ENCODE measurements at places on chromosomes 11 and 22. TPM values are rescaled to one million over a fixed set of nuclear protein-coding genes. Genes with fewer than 3 reads are reported as not detected.
A peak's percentile ranks its signal among the peaks of the same experiment; 100 is the strongest.

The CCDC89 gene
- total RNA-seq, result 3.4 TPM

The CASP5 gene
- 0.67 TPM for total RNA-seq

The PRDX5 gene
- 182 TPM for total RNA-seq

The ZBTB3 gene
- total RNA-seq, result 11.4 TPM

The FAM180B gene
- total RNA-seq, result 1.1 TPM

The HPS4 gene
- total RNA-seq, result 21.9 TPM

The H19 gene
- total RNA-seq, result 77.5 TPM

The RRAS2 gene
- 44.0 TPM for total RNA-seq

DNA sequence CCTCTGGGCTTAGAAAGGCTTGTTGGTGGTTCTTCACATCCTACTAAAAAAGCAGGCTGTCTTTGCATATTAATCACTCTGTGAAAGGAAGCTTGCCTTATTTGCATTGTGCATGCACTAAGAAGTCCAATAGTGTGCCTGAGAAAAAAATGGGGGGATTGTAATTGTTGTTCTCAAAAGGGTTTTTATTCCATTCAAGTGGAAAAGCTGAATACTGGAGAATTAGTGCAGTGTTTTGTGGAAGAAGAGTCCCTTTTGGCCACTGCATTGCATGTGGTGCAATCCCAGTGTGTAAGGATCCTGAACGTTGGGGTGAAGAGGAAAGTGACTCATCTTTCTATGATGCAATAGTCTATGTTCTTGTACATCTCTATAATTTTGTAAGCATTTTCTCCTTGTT is 16.5 kb downstream of the NCAM1 start:
- ATAC-seq, result peak; percentile 85

GRCh38 chr11:72710278-72710677 is 36.1 kb upstream of the PDE2A start:
- ATAC-seq, result no peak

GRCh38 chr11:11296434-11296833 is 56.6 kb downstream of the CSNK2A3 start:
- no peak for ATAC-seq

DNA sequence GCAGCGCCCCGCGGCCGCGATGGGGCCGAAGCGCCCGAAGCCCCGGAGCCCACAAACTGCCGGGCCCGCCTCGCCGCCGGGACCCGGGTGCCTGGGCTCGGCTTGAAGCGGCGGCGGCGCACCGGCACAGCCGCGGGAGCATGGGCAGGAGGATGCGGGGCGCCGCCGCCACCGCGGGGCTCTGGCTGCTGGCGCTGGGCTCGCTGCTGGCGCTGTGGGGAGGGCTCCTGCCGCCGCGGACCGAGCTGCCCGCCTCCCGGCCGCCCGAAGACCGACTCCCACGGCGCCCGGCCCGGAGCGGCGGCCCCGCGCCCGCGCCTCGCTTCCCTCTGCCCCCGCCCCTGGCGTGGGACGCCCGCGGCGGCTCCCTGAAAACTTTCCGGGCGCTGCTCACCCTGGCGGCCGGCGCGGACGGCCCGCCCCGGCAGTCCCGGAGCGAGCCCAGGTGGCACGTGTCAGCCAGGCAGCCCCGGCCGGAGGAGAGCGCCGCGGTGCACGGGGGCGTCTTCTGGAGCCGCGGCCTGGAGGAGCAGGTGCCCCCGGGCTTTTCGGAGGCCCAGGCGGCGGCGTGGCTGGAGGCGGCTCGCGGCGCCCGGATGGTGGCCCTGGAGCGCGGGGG is 346 bp downstream of the FJX1 start:
- peak; percentile 35 for ATAC-seq

- no peak for ATAC-seq
These were observed 186.5 kb downstream of the KIF18A start for GRCh38 chr11:27921472-27921871.

DNA sequence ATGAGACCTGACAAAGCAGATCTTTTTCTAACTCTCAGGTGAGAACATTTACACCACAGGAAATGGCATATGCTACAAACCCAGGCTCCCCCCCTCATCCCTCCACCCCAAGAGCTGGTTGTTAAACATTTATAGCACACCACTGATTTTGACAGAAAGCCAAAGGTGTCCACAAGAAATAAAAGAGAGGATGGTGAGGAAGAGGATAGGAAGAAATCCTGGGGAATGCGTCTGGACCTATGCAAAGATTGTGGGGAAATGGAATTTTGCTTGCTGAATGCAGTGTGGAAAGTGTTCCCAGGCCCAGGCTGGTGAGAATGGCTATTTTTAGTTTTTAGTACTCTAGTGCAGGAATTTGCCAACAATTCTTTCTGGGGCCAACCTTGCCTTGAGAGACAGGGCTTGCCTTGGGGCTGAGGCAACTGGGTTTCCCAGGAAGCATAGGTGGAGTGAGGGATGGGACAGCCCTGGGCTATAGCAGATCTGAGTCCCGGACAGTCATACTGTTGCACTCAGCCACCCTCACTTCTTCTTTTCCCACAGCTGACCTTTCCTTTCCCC is 163.9 kb downstream of the ADAMTS15 start:
- no peak for ATAC-seq

GRCh38 chr11:114216796-114217180 is 79.4 kb upstream of the NNMT start:
- ATAC-seq, result no peak

- ATAC-seq, result no peak
These were observed 14.4 kb downstream of the TUB start for GRCh38 chr11:8095371-8095770.

- ATAC-seq, result no peak
These were observed 247.0 kb upstream of the NARS2 start for GRCh38 chr11:78821371-78822306.

DNA sequence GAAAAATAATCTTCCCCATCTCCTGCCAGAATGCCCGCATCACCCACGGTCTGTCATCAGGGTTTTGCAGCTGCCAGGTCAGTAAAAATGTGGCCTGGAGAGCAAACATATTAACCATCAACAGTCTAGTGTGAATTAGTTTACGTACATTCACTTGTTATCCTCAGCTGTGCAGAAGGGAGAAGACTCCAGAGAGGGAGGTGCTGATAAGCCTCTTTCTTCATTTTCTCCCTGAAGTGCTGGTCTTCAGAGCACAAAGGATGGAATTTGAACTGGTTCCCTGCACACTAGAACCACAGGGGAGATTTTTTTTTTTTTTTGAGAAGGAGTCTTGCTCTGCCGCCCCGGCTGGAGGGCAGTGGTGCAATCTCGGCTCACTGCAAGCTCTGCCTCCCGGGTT is 8.2 kb downstream of the FGF19 start:
- ATAC-seq, result no peak

Data from gastroesophageal sphincter (tissue), 4 donors.